ENCODE measurements at places on chromosomes 16 and 17.

- no peak for DNase-seq
Measured at GRCh38 chr17:79500745-79501618, 109.9 kb downstream of the RBFOX3 start.

- no peak for DNase-seq
Measured at GRCh38 chr17:16488186-16488967, 3.6 kb downstream of the LRRC75A start.

DNA sequence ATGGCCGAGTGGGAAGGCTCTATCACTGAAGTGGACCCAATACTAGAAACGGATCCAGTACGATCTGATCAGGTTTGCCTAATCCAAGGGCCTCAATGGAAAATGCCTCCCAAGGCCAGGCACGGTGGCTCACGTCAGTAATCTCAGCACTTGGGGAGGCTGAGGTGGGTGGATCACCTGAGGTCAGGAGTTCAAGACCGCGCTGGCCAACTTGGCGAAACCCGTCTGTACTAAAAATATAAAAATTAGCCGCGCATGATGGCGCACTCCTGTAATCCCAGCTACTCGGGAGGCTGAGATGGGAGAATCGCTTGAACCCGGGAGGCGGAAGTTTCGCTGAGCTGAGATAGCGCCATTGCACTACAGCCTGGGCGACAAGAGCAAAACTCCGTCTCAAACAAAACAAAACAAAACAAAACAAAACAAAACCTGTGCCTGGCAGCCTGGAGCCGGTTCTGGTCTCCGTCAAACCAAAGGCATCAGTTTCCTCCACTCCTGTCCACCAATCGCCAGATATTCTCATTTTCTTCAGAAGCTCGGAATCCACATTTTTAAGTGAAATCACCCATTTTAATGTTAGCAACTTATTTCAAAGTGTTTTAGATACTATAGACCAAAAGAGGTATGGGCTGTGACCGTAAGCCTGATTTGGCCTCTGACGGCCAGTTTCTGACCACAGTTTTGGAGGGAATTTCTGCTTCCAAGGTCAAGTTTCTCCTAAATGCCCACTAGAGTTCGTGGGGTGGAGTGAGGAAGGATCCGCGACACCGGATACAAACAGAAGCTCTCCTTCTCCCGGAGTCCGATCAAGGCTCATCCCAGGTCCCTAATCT, 664 bp downstream of the NQO1 start:
- no peak for DNase-seq

- DNase-seq: peak; percentile 41
Measured at GRCh38 chr17:8073627-8074484, 13.7 kb downstream of the ALOX12B start.

- no peak for DNase-seq
Measured at GRCh38 chr16:49822649-49823370, 33.1 kb downstream of the ZNF423 start.

DNA sequence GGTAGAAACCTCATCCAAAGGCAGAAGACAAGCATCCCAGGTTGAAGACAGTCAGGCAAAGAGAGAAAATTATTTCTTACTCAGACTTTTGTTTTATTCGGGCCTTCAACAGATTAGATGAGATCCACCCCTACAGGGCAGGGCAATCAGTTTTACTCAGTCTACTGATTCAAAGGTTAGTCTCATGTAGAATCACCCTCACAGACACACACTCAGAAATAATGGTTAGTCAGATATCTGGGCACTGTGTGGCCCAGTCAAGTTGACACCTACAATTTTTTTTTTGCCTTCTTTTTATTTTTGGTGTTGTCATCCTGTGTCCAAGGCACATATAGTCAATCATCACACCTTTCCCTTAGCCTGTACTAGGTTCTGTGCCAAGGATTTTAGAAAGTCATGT, 729.8 kb downstream of the WWOX start:
- no peak for DNase-seq

DNA sequence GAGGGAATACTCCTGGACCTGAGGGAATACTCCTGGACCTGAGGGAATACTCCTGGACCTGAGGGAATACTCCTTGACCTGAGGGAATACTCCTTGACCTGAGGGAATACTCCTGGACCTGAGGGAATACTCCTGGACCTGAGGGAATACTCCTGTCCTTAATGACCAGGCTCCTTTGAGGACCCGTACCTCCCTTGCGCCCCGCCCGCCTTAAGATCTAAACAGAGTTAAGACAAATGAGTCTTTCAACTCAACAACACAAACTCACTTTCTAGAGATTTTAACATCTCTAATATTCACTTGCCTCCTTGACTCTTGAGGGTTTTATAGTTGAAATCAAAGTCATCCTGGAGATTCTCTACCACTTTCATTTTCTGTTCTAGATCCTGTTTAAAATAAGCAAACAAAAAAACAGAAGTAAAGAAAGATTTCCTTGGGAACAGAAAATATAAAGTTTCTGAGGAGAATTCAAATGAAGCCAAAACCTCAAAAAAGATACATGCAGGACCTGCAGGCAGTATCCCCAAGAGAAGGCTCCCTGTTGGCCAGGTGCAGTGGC, 49.7 kb downstream of the STAT3 start:
- no peak for DNase-seq

- no peak for DNase-seq
Measured at GRCh38 chr17:18993905-18994526, 10.5 kb downstream of the FAM83G start.

DNA sequence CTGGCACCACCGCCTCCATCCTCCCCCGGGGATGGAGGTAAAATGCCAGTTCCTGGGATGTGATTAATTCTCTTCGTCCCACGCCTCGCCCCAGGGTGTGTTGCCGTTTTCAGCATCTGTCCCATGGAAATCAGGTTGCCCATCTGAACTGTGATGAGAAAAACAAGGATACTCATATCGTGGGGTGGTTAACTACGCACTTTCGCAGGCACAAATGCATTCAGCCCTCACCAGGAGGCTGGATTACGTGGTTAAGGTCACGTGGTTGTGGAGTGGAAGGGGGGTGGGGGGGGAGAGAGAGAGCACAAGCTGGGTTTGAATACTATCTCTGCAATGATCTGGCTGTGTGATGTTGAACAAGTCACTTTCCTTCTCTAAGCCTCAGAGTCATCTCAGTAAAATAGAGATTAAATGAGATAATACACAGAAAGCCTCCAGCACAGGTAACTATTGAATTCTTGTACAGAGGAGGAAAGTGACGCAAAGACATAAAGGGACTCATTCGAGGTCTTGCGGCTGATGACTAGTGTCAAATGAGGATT, 74.7 kb downstream of the BMERB1 start:
- DNase-seq: no peak

DNA sequence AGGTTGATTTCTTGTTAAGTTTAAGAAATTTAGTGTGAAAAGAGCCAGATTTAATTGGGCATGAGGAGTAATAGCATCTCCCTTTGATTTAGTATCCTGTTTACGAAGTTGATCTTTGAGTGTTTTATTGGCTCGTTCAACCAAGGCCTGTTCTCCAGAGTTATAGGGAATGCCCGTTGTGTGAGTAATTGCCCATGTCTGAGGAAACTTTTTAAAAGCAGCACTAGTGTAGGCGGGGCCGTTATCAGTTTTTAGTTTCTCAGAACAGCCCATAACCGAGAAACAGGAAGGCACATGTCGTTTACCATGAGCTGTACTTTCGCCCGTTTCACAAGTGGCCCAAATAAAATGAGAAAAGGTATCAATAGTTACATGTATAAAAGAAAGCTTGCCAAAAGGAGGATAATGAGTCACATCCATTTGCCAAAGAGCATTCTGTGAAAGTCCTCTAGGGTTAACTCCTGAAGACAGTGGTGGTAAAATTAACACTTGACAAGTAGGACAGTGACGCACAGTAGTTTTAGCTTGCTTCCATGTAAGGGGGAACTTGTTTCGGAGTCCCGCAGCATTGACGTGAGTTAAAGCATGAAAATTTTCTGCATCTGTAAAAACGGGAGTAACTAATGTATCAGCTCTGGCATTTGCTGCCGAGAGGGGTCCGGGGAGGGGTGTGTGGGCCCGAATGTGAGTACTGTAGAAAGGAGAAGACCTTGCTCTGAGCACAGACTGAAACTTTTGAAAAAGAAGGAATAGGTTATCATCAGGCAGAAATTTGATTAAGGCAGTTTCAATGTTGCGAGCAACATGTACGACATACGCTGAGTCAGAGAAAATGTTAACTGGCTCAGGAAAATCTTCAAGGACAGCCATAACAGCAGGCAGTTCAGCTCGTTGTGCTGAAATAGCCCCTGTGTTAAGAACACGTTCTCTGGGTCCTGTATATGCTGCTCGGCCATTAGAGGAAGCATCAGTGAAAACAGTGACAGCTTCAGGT, 18.5 kb upstream of the KCTD5 start:
- no peak for DNase-seq

DNA sequence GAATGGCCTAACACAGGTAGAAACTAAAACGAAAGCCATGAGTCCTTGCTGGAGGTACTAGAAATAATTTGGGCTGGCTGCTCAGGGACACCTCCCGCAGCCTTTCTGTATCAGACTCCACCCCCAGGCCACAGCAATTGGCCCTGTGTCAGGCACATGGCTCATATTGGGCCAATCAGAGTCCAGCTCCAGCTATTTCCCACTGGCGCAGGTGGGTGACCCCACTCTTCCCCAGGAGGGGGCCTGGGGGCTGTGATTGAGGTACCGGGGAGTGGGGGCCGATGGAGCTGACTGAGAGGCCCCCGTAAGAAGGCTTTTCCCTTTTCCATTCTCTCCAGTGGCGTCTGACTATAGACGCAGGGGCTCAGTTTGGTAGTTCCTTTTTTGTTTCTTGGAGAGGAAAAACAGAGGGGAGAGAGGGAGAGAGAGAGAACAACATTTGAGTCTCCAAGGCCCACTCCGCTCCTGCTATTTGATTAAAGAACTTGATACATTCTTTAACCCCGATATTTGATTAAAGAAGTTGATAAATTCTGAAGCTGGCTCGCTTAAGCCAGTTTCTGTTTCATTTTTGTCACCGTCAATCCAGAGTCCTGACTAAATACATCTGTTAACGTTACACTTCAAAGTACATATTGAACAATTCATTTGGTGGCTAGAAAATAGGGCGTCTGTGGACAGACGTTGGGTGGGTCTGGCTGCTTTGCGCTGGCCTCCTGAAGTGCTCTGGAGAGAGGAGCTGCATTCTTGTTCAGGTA, 26.3 kb downstream of the FOXL1 start:
- no peak for DNase-seq

DNA sequence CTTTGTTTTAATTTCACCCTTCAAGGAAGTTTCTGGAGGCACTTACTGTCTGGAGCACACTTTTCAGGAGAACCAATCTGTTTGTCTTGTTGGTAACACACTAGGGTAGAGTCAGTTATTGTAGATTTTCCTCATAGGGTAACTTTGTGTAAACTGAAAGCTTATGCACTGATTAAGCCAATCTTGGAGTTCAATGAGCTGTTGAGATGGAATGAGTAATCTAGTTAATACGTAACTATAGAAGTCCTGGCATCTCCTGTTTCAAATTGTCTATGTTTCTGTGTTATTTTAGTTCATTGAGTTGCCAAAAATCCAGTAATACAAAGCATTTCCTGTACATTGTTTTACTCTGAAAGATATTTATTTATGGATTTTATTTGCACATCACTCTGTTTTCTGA, 111.6 kb upstream of the HAS3 start:
- DNase-seq: no peak

- no peak for DNase-seq
Measured at GRCh38 chr17:61728297-61728836, 135.0 kb downstream of the BRIP1 start.

GRCh38 chr16:5649762-5650743, 552.5 kb upstream of the EEF2KMT start:
- no peak for DNase-seq

GRCh38 chr16:59913666-59914065, 1179.5 kb upstream of the GOT2 start:
- DNase-seq: no peak

DNA sequence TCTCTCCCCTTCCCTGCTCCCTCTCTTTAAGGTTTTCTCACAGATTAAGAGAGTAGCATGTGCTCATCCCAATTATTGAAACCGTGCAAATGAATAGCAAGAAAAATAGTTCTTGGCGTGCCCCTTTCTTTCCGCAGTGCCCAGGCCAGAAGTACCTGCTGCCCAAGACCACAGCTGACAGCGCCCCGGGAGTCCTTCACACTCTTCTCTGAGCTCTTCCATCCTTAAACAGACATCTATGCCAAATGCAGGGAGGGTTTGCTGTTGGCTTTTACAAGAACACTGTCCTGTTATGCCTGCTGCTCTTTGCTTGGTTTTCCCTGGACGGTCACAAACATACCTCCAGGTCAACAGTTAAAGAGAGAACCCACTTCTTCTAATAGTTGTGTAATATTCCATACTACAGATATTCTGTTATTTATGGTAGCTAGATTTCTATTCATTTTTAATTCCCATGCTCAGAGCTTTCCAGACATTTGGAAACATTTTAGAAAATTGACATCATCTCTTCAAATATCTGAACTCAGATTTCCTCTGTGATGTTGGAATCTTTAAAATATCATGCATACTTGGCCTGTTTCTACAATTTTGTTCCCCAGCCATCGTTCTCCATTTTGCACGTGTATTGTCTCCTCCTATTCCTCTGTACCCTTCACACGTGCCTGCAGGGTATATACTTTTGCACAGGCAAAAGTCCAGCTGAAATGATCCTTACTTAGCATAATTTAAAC, 416.7 kb downstream of the WWOX start:
- no peak for DNase-seq
